ENCODE measurements at places on chromosomes 2 and 18.

DNA sequence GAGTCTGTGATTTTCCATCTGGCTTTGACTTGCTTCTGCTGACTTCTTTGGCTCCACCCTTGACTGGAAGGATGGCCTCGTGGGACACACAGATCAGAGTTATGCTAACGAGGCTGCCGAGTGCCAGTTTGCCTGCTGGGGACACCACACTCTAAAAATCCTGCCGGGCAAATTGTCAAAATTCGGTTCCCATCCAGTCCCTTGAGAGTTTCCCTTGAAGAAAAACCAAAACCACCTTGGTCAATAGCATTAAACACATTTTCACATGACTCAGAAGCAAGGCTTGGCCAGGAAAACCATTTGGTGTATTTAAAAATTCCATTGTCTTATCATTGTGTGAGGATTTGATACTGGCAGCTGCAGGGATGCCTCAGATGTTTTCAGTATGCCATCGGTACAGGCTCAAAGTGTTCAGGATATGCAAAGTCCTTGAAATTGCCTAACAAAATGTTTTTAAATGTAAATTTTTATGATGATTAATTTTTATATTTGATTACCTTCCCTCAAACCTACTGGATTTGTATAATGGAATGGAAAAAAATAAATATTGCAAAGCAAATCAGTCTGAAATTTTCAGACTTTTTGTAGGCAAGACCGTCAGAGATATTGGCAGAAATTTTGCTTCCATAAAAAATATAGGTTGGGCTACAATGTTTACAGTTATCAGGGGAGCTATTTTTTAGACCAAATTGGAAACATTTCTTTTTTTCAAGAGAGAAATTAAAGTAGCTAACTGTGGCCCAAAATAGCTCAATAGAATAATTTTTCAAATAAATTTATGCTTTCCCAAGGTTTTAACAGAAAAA lies 41.6 kb downstream of the KCNE4 start:
- no peak for DNase-seq

- no peak for DNase-seq
These were observed 273.1 kb downstream of the DLGAP1 start for GRCh38 chr18:4181882-4182568.

DNA sequence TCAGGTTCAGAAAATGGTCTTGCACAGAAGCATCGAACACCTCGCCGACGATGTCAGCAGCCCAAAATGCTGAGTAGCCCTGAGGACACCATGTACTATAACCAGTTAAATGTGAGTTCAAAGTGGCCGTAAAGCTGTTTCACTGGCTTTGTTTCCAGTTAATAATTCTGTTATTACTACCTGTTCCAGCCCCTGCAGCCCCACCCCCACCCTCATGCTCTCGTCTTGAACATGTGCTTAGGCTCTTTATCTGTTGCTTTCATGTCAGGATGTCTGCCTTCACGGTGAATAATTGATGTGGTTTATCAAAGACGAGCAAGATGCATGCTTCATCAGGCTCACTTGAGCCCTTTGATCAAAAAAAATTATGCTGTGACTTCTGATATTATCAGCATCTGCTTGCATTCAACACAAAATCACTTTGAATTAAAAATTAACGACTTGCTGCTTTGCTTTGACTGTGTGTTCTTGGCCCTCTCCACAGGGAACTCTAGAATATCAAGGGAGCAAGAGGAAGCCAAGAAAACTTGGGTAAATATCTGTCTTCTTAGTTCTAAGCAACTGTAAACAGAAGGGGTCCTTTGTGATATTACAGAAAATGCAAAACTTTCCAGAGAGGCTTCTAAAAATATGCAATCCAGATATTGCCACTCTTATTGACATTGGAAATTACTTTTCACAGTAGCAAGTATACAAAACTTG lies 63.4 kb upstream of the SP5 start:
- DNase-seq: peak; percentile 4

DNA sequence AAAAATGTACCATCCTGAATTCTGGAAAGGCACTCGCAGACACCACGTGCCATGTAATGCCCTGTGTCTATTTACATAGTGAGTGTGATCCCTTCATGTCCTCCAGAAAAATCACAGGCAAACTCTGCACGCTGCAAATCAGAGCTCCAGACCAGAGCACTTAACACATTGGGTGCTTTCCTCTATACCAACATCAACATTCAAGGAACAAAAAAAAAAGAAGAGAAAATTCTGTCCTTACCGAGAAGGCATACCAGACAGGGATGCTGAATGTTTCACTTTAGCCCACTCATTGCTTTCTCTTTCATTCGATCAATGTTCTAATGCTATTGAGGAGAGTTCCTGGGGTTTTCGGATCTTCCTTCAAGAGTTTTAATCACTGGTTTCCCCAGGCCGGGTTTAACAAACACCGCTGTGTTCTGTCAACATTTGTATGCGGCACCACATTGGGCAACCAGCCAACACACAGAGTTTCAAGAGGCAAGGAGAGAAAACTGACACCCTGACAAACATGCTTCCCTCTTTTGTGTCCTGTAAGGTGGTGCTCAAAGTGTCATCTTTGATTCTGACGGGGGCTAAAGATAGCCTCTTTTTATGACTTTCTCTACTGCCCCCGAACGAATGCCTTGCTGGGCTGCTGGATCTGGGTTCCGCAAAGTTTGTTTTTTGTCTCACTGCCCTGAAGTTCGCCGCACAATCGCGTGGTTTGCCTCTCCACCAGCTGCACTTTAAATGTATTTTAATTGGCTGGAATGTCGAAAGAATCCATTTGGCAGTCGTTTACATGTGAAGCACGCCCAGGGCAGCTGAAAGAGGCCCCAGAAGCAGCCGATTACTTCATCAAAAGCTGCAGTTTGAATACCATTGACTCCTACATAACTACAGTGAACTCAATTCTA lies 106.4 kb upstream of the NCKAP5 start:
- no peak for DNase-seq

- no peak for DNase-seq
These were observed 98.9 kb upstream of the CHRNA1 start for GRCh38 chr2:174863183-174863582.

- DNase-seq: no peak
These were observed 54.6 kb downstream of the CPO start for GRCh38 chr2:206993964-206994363.

DNA sequence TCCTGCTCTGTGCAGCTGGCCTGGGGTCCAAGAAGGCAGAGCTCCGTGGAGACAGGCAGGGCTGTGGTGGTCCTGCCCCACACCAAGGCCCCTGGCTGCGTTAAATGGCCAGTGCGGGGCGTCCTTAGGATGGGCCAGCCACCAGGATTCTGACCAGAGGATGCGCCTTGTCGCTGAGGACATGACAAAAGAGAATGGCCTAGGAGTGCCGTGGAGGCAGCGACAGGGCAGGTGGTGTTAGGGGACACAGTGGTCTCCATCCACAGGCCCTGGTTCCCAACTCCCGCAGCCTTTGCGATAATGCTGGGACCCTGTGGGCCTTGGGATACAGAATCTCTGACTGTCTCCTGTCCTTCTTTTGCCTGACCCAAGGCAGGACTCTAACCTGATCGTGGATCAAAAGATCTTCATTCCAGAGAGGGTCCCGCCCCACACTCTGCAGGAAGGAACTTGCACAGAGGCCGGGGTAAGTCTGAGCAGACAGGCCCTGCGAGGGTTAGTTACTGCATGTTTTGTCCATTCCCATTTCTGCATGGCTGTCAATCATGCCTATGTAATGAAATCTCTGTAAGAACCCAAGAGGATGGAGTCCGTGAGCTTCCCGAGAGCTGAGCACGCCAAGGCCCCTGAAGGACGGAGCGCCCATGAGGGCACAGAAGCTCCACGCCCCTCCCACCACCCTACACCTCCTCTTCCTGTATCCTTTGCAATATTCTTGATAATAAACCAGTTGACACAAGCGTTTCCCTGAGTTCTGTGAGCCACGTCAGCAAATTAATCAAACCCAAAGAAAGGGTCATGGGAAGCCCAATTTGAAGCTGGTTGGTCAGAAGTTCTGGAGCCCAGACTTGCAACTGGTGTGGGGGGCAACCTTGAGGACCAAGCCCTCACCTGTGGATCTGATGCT lies 251.5 kb upstream of the SALL3 start:
- no peak for DNase-seq

DNA sequence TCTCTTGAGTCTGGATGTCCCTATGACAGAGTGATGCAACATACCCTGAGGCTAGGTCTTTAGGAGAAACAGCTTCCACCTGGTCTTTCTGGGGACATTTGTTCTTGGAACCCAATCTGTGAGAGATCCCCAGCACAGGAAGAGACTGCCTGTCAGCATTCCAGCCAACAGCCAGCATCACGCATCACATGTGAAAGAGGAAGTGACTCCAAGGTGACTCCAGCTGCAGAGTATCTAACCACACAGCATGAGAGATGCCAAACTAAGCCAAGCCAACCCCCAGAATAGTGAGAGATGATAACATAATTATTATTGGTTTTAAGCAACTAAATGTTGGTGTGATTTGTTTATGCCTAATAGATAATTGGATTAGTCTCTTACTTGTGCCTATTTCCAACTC lies 35.7 kb downstream of the C18orf63 start:
- DNase-seq: no peak

DNA sequence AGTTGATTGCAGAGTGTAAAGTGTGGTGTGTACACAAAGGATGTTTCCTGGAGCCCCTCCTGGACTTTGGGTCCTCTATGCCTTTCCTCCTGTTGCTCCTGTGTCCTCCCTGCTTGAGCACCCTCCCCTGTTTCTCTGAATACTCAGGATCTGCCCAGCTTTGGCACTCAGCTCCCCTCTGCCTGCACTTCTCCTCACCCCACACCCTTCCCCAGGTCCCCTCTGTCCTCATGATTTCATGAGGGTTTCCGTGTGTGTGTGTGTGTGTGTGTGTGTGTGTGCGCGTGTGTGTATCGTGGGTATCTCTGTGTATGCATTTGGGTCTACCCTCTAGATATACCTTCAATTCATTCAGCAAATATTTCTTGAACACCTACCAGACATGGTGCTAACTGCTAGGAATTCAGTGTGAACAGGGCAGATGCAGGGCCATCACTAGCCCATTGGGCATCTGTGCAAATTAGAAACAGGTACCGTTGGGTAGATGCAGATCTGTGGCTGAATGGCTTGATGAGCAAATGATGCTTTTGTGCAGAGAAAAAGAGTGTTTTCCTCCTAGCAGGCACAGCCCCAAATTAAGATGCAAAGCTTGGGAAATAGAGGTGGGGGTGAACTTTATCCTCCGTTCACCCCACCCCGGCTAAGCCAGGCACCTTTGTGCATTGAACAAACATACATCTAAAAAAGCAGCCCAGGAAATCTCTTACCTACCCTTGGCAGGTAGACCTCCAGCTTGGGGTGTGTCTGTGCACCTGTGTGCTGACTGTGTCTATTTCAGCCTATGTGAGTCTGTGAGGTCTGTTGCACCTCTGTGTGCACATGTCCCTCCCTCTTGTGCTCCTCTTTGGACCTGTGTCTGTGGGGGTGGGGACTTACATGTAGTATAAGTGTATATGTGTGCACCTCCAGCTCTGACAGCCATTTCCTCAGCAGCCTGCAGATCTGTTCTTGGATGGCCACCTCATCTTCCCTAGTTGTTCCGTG lies 60.0 kb upstream of the EPAS1 start:
- DNase-seq: no peak

- no peak for DNase-seq
These were observed 88.8 kb downstream of the STK39 start for GRCh38 chr2:168158586-168158985.

DNA sequence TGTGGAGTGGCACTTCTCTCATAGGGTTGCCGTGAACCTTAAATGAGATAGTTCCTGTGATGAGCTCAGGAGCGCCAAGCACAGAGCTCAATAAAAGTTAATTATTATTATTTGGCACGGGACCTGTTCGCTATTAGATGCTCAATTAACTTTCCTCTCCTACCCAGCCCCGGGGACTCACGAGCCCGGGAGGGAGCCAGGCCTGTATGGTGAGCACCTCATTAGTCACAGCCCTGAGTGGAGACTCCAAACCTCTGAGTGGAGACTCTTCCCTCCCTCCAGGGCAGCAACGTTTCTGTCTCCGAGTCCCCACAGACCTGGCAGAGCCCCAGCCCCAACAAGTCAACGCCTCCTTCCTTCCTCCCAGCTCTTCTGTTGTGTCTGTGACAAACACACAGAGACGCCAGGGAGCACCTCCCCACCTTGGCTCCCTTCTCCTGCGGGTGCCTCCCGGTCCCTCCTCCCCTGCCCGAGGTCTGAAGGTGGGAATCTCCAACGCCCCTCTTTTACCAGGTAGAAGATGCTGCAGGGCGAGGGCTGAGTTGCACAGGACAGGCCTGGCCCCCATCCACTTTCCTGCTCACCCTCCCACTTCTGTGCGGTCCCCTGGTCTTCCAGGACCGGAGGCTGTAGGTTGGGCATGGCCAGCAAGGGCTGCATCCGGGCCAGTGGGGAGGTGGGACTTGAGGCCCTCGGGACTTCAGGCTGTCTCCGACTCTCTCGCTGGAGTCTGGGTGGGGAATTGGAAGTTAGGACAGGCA lies 52.7 kb upstream of the ODC1 start:
- no peak for DNase-seq

DNA sequence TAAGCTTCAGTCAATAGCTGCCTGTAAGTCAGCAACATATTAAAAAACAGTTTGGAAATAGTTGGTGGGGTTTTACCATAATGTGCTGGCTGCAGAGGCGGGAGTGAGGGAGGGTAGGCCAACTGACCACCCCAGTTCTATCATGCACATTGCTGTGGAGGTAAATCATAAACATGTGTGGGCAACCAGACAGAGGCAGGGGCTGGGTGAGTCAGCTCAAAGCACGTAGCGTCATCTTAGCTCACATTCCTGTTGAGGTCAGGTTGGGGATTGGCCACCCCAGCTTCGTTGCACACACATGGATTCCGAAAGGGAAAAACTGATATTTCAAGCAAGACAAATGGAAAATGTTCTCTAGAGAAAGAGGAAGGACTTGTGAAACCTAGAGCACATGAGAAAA lies 19.5 kb downstream of the GPR45 start:
- no peak for DNase-seq

DNA sequence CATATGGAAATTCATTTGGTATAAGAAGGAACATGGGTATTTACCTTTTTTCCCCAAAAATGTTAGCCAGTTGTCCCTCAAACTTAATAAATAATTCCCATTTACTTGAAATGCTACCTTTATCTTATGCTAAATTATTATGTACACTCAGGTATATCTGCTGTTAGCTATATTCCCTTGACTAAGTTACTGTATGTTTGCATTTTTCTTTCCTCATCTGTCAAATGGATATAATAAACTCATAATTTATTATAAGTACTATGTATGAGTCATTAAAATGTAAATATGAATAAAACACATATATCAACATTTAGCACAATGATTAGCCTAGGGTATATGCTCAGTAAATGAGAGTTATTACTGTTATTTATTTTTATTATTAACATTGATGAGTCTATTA lies 117.4 kb downstream of the PMS1 start:
- DNase-seq: no peak

DNA sequence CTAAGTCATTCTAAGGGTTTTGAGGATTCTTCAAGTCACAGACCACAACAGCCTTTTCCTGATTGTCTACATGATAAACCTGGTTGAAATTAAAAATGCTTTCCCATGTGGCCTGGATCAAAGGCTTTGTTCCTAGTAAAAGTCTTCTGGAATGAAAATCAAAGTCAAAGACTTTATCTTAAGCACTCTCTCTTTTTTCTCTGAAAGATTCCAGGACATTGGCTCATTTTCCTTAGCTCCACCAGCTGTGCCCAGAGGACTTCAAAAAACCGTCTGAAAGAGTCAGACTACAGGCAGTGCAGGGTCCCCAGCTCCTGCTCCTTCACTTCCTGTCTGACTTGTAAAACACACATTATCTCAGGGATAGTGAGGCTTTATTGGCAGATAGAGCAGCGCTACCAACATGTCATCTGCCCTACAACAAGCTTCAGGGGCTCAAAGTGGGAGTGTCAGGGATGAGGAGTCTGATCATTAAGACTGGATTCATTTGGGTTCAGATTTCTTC lies 148.2 kb downstream of the ESCO1 start:
- no peak for DNase-seq
